Ascending aorta (tissue), 2 donors: ENCODE measurements at places on chromosomes 4 and X.

- no peak for DNase-seq
These were observed 7.5 kb downstream of the PPEF1 start for GRCh38 chrX:18714910-18715309.

- no peak for DNase-seq
These were observed 516.5 kb upstream of the CNKSR2 start for GRCh38 chrX:20857746-20858145.

DNA sequence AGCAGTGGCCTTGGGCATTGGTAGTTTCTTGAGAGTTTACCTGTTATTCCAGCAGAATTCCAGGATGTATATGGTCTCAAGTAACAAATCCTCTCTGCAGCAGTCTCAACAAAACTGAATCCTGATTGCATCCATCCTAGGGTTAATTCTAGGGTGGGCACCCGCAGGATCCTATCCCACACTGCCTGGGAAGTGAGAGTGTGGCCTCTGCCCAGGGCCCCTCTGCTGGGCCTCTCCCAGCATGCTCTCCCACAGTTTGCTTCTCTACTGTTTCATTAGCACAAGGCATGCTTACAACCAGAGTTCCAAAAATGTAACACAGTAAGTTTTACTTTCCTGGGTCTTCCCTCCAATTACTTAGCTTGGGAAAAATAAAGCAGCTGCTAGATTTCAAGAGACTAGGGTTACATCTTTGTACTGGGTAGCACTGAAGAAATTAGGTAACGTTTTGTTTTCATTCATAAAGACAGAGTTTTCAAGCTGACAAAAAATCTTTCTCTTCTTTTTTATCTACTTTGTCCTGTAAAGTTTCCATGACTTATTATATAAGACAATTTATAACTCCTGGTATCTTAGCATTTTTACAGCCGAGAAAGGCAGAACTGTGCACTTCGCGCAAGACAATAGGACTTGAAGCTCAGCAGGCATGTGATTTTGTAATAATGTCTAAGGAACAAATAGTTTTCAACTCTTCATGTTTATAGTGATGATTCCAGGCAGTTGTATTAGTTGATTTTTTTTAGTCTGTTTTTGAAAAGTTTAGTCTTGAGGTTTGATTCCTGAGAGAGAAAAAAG lies 131.2 kb upstream of the PCDH18 start:
- DNase-seq: no peak

DNA sequence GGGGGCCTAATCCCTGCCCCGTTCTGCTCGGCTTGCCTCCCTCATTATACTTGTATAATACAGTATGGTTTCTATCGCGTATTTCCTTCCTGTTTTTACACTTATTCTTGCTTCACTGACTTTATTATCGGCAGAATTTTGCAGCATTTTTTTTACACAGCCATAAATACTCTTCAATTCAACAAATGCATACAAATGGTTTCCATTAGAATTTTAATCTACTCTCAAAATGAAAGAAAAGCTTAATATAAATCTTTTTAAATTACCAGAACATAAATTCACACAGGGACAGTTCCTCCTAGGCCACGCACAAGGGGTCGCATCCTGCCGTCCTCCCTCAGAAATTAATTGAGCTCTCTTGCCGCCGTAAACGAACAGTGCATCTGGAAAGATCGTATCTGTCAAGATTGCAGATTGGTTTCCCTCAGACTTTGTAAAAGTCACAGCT lies 42.9 kb downstream of the DCTD start:
- DNase-seq: no peak

DNA sequence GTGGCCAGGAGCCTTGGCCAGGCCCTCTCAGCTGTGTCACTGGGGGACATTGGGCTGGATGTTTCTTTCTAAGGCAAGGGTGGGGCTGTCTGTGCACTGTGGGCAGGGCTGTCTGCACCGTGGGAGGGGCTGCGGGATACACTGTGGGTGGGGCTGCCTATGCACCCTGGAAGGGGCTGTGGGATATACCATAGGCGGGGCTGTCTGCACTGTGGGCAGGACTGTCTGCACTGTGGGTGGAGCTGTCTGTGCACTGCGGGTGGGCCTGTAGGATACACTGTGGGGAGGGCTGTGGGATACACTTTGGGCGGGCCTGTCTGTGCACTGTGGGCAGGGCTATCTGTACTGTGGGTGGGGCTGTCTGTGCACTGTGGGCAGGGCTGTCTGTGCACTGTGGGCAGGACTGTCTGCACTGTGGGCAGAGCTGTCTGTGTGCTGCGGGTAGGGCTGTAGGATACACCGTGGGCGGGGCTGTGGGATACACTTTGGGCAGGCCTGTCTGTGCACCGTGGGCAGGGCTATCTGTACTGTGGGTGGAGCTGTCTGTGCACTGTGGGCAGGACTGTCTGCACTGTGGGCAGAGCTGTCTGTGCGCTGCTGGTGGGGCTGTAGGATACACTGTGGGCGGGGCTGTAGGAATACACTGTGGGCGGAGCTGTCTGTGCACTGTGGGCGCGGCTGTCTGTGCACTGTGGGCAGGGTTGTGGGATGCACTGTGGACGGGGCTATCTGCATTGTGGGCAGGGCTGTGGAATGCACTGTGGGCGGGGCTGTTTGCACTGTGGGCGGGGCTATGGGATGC lies 31.1 kb downstream of the ACOX3 start:
- DNase-seq: no peak

DNA sequence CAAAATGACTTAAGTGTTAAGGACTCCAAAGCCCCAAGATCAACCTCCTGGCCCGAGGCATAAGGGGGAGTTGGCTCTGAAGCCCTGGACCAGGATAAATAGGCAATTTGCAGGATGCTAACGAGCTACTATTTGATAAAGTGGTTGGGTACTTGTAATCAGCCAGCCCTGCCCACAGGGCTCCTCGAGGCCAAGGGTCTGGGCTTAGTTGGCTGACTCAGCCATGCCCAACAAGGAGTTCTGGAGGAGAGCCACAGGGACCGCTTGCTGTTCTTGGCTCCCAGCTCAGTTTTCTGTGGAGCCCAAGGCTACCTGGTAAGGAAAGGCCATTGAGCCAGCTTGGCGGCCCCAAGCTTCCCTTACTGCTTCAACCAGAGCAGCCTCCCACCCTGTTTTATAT lies 7.8 kb downstream of the HMGB3 start:
- DNase-seq: no peak

GRCh38 chr4:52883707-52884669 lies 21.9 kb downstream of the RASL11B start:
- DNase-seq: no peak

- no peak for DNase-seq
These were observed 44.1 kb downstream of the TIGD4 start for GRCh38 chr4:152735396-152735859.

- DNase-seq: no peak
These were observed 31.8 kb downstream of the USP11 start for GRCh38 chrX:47264483-47265173.

DNA sequence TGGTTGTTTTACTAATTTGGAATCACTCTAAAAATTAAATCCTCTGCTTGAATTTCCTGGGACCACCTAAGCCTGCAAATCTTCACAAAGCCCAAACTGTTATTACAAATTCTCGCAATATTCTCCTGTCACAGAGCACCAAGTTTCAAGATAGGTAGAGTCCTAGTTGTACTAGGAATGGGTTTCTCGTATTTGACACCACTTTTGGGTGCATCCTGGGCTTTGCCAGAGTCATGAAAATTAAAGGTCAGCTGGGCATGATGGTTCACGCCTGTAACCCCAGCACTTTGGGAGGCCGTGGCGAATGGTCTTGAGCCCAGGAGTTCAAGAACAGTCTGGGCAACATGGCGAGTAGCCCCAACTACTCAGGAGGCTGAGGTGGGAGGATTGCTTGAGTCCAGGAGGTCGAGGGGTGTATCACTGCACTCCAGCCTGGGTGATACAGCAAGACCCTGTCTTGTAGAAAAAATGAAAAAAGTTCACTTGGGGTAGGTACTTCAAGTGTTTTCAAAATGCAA lies 30.6 kb upstream of the MANBA start:
- DNase-seq: no peak

- no peak for DNase-seq
These were observed 35.4 kb upstream of the PGRMC2 start for GRCh38 chr4:128322986-128323385.

- DNase-seq: no peak
These were observed 549.8 kb upstream of the PRKX start for GRCh38 chrX:4263030-4263803.

- no peak for DNase-seq
These were observed 25.1 kb downstream of the OCRL start for GRCh38 chrX:129565046-129565650.

GRCh38 chr4:151409470-151410313 lies 716 bp downstream of the FHIP1A start:
- DNase-seq: no peak

DNA sequence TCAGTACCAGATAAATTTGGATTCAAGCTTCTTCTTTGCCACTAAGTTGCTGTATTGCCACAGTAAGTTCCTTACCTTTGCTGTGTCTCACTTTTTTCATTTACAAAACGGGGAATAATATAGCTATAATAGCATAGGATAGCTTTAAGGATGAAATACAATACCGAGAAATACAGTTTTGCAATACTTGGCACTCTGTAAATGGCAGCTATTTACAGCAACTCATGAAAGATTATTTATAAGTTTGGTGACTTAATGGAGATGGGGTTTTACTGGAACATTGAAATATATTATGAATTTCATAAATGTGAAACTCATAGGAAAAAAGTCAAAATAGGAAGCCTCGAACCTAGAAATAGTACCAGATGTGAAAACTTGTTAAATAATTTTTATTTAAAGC lies 27.6 kb downstream of the ANXA10 start:
- no peak for DNase-seq

DNA sequence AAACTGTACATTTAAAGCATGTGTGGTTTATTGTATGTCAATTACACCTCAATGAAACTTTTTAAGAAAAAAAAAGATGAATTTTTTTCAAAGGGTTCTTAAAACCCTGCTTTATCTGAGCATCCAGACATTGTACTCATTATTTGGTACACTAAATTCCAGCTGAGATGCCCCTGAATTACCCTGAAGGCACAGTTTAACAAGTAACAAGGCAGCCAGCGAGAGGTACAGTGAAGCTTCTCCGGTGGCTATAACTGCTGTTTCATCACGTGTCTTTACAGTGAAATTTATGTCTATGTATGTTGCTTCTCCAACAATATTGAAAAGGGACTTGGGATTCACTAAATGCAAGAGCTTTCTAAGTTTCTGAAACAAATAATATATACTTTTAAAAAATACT lies 15.8 kb downstream of the SLC7A11 start:
- DNase-seq: no peak

DNA sequence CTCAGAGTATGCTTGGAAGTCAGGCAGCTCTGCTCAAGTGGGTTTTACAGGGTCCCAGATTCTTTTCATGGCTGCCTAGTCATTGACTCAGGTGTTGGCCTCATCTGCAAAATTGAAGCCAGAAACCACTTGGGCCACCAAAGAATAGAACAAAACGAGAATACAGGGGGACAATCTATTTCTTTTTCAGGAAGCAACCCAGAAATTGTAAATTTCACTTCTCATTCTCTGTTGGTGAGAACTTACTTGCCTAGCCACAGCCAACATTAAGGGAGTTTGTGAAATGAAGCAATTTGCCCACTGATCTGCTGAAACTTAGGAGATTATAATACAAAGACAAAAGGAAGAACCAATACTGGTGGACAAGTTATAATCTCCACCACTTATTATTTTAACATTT lies 8.6 kb upstream of the TKTL2 start:
- DNase-seq: no peak

DNA sequence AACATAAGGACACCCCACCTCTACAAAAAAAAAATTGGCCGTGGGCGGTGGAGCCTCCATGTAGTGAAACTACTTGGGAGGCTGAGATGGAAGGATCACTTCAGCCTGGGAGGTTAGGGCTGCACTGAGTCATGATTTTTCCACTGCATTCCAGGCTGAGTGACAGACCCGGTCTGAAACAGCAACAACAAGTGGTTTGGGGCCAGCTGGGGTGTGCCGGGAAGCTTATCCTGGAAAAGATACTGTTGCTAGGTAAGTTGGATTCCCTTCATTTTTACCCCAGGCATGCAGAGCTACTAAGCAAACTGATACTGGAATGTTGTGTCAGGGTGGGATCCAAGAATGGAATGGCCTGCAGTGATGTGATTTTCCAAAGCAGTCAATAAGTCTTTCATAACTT lies 57.0 kb downstream of the XAGE2 start:
- no peak for DNase-seq

- DNase-seq: no peak
These were observed 94.4 kb upstream of the CLCN4 start for GRCh38 chrX:10062352-10062751.

DNA sequence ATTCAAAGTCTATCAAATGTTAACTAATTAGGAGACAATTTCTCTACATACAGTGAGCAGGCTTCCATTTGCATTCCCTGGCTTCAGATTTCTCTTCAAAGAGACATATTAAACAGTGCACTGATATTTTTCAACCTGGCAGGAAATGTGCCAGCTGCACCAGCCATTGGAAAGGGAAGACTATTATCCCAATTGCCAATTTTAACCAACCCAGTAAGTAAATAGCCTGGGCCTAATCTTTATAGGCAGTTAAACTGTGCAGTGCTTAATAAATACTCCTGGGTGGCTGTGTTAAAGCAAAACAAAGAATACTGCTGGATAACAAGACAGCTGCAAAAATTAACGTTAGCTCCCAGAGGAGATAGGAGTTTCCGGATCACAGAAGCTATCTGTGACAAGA lies 111.9 kb upstream of the GALNT7 start:
- DNase-seq: no peak

- DNase-seq: no peak
These were observed 58.1 kb upstream of the PARM1 start for GRCh38 chr4:74874753-74875367.

GRCh38 chrX:42818151-42818921 lies 40.4 kb upstream of the PPP1R2C start:
- no peak for DNase-seq

GRCh38 chr4:1411436-1412375 lies 5.5 kb upstream of the NKX1-1 start:
- no peak for DNase-seq

- peak; percentile 87 for DNase-seq
These were observed at the start of gene FLNA for GRCh38 chrX:154374313-154375155. Gene FLNA (minus strand): TSS chrX:154374634. CDS start chrX:154371245, 3,389 bp downstream.
